ENCODE measurements at places on chromosomes 4 and X.

GRCh38 chr4:113785781-113786180, 24.2 kb upstream of the CAMK2D start:
- DNase-seq, result no peak

DNA sequence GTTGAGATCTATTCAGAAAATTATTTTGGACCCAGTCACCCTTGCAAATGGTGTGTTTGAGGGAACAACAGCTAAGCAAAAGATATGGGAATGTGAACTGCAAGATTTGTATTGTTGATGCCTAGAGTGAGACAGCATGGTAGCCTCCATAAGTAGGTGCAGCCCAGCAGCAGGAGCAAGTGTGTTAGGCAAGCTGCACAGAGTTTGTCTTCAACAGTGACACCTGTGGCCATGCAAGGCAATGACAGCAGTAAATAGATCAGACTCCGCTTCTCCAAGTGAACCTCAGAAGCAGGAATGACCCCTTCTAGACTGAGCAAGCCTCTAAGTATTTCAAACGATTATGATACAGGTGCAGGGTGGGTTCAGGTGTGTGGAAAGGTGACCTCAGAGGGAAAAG, 133.4 kb upstream of the MSX1 start:
- no peak for DNase-seq

DNA sequence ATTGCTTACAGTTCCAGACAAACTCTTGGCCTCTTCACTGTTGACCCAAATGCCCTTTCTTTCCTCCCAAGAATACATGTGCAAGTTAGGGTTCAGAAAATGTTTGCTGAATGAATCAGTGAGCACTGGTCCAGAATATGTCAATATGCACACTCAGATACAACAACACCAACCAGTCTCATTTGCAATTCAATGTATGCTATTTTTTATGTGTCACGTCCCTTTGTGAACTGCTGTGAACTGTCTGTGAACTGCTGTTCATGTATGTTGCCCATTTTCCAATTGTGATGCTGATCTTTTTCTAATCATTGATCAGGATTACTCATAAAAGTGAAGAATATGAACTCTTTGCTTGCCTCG, 17.8 kb downstream of the GAB3 start:
- no peak for DNase-seq

DNA sequence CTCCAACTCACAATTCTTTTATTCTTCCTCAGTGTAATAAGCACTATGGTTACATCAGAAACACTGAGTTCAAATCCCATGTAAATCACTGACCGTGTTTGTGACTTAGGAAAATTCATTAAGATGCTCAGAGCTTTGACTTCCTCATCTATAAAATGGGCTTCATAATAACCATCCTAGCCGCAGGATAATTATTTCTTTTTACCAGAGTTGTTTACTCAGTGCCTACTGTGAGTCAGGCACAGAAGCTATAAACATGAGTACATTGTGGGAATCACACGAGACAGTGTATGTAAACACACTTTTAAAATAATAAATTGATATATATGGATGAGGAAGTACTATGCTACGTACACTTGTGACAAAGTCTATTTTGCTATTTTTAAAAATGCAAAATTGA, 296.3 kb upstream of the TENM3 start:
- no peak for DNase-seq

- no peak for DNase-seq
Measured at GRCh38 chr4:159248384-159249178, 145.7 kb downstream of the RAPGEF2 start.

DNA sequence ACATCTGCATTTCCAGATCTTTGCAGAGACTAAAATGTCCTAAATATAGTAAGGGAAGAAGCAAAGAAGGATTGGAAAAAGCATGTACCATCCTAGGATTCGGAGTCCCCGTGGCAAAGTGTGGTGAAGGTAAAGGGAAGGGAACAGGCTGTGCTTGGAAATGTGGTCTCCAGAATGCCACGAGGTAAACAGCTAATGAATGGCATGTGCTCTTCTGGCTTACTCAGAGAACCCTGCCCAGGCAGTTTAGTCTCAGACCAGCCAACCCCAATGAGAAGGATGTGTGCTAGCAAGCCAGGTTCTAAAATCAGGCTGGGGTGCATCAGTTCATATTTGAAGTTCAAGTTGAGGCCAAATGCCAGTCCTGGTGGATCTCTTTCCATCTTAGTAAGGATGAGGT, 113.1 kb downstream of the RS1 start:
- no peak for DNase-seq

DNA sequence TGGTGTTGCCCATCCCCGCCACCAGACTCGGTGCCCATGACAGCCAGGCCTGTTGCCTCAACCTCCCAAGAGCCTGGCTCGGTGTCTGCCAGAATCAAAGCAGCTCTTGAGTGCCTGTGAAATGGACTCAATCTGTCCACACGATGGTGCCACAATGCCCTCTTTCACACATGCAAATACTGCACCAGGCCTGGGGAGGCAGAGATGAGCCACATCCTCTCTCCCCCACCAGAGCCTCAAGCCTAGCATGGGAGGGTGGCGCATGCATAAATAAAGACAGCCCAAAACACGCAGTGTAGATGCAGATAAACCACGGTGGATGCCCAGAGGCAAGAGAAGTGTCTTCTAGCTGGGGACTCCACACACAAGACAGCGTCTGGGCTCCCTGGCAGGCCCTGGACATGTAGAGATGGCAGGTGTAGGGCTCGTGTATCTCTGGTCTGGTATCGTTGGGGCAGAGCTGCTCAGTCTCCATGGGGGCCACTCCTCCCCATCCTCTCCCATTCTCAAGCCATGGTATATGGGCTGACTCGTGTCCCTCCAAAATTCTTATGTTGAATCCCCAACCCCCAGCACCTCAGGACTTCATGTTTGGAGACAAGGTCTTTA, 65.6 kb downstream of the JAKMIP1 start:
- DNase-seq, result no peak

- no peak for DNase-seq
Measured at GRCh38 chrX:5976332-5976731, 252.3 kb downstream of the NLGN4X start.
